ENCODE measurements at places on chromosomes 13 and 19.
A peak's percentile ranks its signal among the peaks of the same experiment; 100 is the strongest.

- DNase-seq = no peak
Measured at GRCh38 chr19:16970821-16971220, 55.8 kb downstream of the CPAMD8 start.

DNA sequence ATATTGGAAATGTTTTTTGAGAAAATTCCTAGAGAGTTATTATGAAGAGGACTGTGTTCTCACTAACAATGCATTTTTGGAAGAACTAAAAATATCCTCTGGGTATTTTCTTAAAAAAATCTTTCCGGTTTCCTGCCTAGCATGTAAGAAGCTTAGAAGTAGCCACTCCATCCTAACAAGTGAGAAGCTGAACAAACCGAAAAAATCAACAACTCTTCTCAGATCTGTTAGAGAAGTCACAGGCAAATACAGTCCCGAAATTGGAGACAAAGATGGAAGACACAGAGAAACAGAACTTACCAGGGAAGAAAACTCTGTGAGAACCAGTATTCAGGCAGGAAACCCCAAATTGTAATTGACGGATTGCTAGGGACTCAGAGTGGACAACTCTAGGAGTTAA is 173.0 kb downstream of the KLF12 start:
- no peak for DNase-seq

DNA sequence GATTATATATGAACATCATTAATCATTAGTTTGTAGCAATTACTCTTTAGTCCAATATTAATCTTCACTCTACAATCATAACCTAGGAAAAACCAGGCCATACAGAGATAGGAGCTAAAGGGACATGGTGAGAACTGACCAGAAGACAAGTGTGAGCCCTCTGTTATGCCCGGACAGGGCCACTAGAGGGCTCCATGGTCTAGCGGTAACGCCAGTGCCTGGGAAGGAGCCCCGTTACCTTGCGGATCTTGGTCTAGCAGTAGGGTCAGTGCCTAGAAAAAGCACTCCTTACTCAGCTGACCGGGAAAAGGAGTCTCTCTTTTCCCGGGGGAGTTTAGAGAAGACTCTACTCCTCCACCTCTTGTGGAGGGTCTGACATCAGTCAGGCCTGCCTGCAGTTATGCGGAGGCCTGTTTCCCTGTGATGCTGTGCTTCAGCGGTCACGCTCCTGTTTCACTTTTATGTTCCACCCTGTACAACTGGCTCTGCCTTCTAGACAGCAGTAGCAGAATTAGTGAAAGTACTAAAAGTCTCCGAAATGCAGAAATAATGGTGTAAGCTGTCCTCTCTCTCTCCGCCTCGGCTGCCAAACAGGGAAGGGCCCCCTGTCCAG is 13.8 kb downstream of the OR7D4 start:
- DNase-seq = peak; percentile 47

DNA sequence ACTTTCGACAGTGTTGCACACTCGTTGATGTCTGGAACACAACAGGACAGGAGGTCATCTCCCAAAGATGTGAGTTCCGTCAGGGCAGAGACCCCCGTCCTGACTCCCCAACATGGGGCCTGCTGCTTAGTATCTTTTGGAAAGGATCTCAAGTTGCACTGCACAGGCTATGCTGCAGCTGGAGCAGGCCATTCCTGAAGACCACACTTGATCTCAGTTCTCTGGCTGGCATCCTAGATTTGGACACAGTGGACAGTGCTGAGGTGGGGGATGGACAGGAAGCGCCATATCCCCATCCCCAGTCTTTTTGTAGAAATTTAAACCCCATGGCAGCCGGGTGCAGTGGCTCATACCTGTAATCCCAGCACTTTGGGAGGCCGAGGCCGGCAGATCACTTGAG is 5.9 kb downstream of the ADGRE2 start:
- no peak for DNase-seq

GRCh38 chr19:18434411-18435175 is 3.3 kb downstream of the ISYNA1 start:
- no peak for DNase-seq

- DNase-seq = no peak
Measured at GRCh38 chr19:1690699-1691307, 38.4 kb upstream of the TCF3 start.

GRCh38 chr19:40279761-40280607 is 5.2 kb downstream of the AKT2 start:
- no peak for DNase-seq

DNA sequence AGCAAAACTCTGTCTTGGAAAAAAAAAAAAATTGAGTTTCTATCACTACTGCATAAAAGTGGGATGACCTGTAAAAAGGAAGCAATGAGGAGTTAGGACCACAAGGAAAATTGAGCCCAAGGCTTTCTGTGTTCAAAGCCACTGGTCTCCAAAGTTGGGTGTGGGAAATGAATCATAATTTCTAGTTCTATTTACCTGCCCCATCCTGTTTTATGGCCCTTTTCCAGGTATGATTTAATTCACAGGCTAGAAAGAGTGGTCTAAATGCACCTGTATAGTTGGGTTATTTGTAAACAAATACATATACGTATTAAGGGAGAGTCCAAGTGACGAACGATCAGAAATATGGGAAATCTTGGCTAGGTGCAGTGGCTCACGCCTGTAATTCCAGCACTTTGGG is 5.9 kb upstream of the DCAF15 start:
- no peak for DNase-seq

- peak; percentile 43 for DNase-seq
Measured at GRCh38 chr19:34364830-34365462, at the start of gene GPI. Gene GPI (plus strand): TSS chr19:34365196. CDS start chr19:34365267, 71 bp downstream.

- no peak for DNase-seq
Measured at GRCh38 chr13:112074139-112074865, 7.4 kb downstream of the SOX1 start.

- no peak for DNase-seq
Measured at GRCh38 chr19:40286971-40287421, 1.9 kb upstream of the AKT2 start.

- DNase-seq = no peak
Measured at GRCh38 chr19:13134626-13135025, 15.5 kb downstream of the STX10 start.

DNA sequence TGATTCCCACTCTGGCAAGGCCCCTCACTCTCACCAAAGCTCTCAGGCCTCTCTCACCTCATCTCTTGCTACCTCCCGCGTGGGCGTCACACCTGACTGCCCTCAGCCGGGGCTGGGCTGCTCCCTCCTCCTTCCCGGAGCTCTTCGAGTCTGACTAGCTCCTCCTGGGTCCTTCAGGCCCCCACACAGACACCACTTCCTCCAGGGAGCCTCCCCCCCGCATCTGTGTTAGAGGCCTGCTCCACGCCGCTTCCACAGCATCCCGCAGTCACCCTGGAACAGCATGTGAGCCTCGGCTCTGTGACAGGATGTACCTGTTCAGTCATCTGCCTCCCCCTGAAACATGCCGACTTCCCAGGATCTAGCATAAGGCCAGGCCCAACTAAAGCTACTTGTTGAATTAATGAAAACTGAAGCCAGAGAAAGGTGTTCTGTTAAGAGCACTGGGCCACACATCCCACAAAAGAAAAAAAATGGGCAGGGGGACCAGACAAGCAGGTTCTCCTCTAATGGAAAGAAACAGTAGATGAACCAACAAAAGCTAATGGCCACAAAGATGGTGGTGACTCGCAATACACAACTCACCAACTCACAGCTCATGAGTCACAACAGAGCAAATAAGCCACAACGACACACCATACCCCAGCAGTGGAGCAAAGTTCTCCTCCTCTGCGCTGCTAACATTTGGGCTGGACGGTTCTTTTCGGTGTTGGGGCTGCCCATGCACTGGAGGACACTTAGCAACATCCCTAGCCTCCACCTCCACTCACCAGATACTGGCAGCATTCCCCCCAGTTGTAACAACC is 3.0 kb downstream of the PPP6R1 start:
- no peak for DNase-seq

DNA sequence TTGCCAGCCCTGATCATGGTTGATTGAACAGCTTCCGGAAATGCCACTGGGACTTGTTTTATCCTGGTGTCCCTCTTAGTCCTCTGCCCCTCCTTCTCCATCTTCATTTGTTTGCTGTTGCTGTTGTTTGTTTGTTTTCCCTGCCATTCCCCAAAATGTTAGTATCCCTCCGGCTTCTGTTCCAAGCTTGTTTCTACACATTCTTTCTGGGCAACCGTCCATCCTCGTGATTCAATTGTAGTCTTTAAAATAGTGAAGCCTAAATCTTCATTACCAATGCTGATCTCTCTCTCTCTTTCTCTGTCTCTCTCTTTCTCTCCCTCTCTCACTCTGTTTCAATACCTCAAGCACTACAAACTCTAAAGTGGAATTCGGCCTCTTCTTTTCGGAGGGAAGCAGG is 649.3 kb upstream of the ARGLU1 start:
- DNase-seq = no peak

- peak; percentile 71 for DNase-seq
Measured at GRCh38 chr19:33521480-33522370, at the start of gene PEPD. Gene PEPD (minus strand): TSS chr19:33521791. CDS start chr19:33521760, 31 bp downstream.

- no peak for DNase-seq
Measured at GRCh38 chr19:9640956-9641355, 19.9 kb upstream of the ZNF561 start.

GRCh38 chr13:50866817-50867636 is 23.5 kb upstream of the DLEU7 start:
- DNase-seq = no peak

- DNase-seq = no peak
Measured at GRCh38 chr13:36839981-36840380, 21.0 kb downstream of the RFXAP start.

- DNase-seq = no peak
Measured at GRCh38 chr13:113272701-113273181, 24.3 kb upstream of the LAMP1 start.

DNA sequence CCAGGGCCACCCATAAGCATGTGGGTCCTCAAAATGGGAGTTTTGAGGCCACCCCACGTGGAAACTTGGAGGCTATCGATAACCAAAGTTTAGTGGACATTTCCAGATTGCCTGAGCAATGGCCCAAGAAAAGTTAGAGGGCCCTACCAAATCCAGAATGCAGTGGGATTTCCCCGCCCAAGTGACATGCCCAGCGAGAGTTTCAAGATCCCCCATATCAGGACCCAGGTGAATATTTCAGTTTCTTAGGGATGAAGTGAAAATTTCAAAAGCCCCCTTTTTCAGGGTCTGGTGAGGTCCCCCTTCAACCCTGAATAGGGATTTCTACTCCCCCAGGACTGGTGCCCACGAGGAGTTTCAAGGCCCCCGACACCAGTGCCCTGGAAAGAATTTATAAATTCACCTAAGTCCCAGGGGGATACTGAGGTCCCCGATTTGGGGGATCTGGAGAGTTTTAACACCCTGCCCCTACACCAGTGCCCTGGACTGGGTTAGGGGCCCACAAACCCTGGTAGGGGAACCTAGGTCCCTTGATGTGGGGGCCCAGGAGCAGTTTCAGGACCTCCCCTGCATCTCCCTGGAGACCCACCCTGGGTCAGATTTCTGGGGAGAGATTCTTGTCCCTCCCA is 695 bp downstream of the BST2 start:
- no peak for DNase-seq

- DNase-seq = no peak
Measured at GRCh38 chr19:45608948-45609347, 6.9 kb upstream of the GPR4 start.

DNA sequence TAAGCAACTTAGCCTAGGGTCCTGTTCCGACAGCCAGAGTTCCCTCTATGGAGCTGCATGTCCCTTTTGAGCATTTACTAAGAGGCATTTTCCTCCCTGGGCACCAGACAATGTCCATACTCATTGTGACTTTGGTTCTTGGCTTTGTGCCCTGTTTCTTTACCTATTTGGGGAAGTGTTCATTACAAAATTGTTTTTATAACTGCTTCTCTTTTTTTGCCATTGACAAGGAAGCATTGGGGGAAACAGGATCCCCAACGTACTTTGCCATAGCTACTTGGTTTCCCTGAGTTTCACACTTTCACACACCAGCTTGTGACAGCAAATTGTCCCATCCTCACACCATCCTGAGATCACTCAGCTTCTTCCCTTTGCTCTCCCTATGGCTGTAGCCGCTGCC is 81.1 kb upstream of the SIAH3 start:
- no peak for DNase-seq

GRCh38 chr19:19211499-19212420 is at the start of gene NCAN:
Gene NCAN (plus strand): TSS chr19:19211958. CDS start chr19:19216954, 4,996 bp downstream.
- DNase-seq = no peak

DNA sequence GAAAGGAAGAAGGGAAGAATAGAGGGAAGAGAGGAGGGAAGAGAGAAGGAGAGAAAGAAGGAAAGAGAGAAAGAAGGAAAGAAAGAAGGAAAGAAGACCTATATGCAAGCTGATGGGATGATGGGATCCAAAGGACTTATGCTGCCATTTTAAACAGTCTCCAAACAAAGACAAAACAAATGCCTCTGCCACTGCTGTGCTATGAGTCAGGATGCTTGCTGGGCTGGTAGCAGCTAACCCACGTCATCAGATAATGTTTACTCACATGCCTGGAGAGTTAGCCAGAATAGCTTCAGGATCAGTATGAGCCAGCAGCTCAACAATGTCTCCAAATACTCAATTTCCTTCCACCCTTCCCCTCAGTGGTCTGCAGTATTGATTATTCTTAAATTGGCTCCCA is 12.0 kb upstream of the ZNF274 start:
- DNase-seq = no peak

- no peak for DNase-seq
Measured at GRCh38 chr13:47039106-47039505, 142.3 kb upstream of the HTR2A start.

DNA sequence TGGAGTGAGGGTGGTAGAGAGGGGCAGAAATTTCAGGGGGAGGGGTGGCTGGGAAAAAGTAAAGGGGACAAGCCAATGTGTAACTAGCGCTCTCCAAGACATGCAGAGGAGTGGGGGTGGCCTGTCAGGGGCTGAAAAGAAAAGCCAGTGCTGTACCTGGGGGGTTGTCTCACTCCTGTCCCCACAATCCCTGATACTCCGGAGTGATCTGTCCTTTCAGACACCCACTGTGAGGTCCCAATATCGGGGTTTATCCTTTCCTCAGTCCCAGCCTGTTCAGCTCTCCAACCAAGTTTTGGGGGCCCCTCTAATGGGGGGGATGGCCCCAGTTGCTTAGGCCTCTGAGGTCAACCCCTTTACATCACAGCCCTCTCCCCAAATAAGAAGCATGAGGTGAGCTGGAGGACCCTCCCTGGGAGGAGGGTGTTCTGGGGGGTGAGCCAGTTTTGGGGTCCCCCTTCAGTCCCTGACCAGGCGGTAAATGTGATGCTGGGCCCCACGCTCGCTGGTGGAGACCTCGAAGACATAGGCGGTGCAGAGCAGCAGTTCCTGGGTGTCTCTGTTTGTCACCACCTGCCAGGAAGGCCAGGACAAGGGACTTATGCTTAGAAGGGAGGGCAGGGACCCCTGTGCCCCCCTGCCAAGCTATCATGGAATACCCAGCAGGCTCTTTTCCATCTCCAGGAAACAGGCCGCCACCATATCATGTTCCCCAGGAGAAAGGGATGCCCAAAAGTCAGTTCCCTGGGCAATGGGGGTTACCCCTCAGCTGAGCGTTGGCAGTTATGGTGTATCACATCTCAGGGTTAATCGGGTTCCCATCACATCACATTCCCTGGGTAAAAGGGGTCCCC is 5.9 kb downstream of the CD37 start:
- no peak for DNase-seq

- DNase-seq = no peak
Measured at GRCh38 chr19:44592451-44592890, 20.9 kb upstream of the IGSF23 start.

GRCh38 chr13:42078128-42078808 is 29.8 kb downstream of the DGKH start:
- DNase-seq = no peak
